Glutamatergic neuron (in vitro differentiated cells): ENCODE measurements at places on chromosomes 2 and 18.

- DNase-seq = no peak
Observed at GRCh38 chr18:55918444-55918843, 330.5 kb upstream of the TCF4 start.

DNA sequence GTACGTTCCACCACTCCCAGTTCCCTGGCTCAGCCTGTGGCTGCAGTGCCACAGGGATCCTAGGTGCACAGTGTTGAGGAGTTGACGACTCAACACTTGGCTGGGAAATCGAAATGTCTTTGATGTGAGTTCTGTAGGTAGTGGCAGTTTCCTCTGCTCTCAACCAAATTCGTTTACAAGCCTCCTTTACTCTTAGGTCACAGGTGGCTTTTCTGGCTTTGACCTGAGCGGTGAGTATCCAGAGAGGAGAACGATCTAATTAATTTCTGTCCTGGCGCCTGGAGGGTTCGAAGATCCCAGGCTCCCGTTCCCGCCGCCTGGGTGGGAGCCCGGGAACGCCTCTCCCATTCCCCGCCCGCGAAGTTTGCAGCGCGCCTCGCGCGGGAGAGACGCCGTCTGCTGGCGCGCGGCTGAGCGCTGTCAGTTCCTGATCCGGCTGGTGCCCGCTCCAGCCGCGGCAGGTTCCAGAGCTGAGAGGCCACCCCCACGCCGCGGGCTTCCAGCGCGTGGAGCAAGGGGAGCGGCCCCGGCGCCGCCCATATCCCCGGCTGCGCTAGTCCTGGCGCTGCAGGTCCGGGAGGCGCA, at the start of gene LAMA3:
LAMA3 (plus strand) TSS at position 423 of the 585 bp plus-strand sequence. CDS start 231 bp downstream, outside the sequence.
- DNase-seq = no peak

DNA sequence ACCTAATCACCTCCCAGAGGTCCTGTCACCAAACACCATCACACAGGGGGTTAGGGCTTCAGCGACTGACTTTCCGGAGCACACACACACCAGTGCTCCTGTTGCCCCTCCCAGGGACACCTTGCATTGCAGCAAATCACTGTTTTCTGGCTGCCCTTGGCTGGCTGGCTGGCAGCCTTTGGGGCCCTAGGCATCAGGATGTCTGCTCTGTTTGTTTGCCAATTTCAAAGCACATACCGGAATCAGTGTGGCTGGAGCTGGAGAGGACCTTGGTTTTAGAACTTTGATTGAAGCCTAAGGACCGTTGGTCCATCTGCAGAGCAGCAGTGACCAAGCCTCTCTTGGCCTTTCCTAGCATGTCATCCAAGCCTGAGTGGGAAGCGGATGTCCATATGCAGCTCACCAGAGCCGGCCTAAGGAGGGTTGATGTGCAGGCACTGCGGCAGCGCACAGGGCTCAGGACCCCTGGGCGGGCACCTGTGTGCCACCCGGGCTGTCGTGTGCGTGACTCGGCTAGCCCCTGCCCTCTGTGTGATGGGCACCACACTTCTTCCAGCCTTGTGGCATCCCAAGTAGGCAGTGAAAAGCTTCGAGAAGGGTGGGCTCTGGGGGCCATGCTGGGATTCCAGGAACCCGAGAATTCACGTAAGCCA, 62.1 kb downstream of the GBX2 start:
- no peak for DNase-seq

DNA sequence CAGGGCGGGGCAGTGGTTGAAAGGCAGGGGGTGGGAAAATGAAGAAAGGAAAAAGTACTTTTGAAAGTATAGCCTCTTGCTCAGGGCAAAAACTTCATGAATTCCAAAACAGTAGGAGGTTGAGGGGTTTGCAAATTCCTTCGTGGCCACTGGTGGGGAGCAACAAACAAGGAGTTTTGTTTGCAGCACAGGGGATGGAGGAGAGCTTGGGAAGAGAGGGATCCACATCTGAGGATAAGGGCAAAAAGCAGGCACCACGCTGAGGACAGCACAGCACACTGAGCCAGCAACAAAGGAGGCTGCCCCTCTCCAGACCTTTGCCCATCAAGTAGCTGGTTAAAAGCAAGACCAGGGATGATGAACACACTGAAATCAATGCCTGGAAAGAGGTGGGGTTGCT, 148.9 kb downstream of the TCF4 start:
- no peak for DNase-seq

DNA sequence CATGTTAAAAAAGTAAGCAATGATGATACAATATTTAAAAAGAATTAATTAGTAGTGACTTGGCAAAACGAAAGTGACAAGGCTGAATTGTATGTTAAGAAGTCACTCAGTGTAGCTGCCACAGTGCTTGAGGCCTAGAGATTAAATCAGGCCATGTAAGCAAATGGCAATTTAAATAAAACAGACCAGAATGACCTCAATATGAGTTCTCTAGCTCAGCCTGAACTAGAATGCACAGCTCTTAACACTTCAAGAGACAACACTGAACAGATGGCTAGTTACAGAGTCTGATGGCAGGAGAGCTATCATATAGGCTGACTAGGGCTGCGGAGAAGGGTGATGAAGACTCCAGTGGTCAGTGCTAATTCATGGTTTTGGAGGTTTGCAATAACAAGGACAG, 117.9 kb upstream of the ZBTB14 start:
- no peak for DNase-seq

GRCh38 chr2:7264791-7265190, 347.6 kb downstream of the RNF144A start:
- no peak for DNase-seq

GRCh38 chr2:8872821-8873432, 35.5 kb upstream of the KIDINS220 start:
- no peak for DNase-seq

- DNase-seq = no peak
Observed at GRCh38 chr2:198371921-198372543, 567.6 kb downstream of the PLCL1 start.
